Mammary epithelial cell (primary cell): ENCODE measurements at places on chromosomes 3 and 15. TPM values are rescaled to one million over a fixed set of nuclear protein-coding genes. Genes with fewer than 3 reads are reported as not detected.

- no peak for DNase-seq
Measured at GRCh38 chr15:51062736-51063135, 32.0 kb downstream of the TNFAIP8L3 start.

GRCh38 chr3:174737966-174738365 lies 121.2 kb upstream of the NAALADL2 start:
- no peak for DNase-seq

GP5 gene
- 0.17 TPM for total RNA-seq

GRCh38 chr15:57377478-57377847 lies 1.2 kb downstream of the CGNL1 start:
- peak; percentile 38 for DNase-seq

- DNase-seq = peak; percentile 6
Measured at GRCh38 chr15:44261007-44261706, 27.4 kb upstream of the GOLM2 start.

C3orf20 gene
- total RNA-seq = 0.17 TPM

TMEM158 gene
- total RNA-seq = 4.0 and 9.3 TPM in 2 replicates
